ENCODE measurements at places on chromosomes 1 and 21. TPM values are rescaled to one million over a fixed set of nuclear protein-coding genes. Genes with fewer than 3 reads are reported as not detected.

CAMK1G gene
- not detected for total RNA-seq

FCRL6 gene
- not detected for total RNA-seq

OTUD7B gene
- 12.8 TPM for total RNA-seq

DNAJB4 gene
- 53.3 TPM for total RNA-seq

TNFRSF1B gene
- total RNA-seq, result 3.7 TPM

RPTN gene
- total RNA-seq, result not detected

INKA2 gene
- total RNA-seq, result 0.91 TPM

FAF1 gene
- total RNA-seq, result 196 TPM

TEX50 gene
- total RNA-seq, result not detected

TMEM81 gene
- 0.45 TPM for total RNA-seq

TNFRSF9 gene
- 42.9 TPM for total RNA-seq

RPRD2 gene
- total RNA-seq, result 9.2 TPM

FCAMR gene
- total RNA-seq, result not detected

C4BPA gene
- total RNA-seq, result not detected

ZNF436 gene
- total RNA-seq, result 9.4 TPM

PLXNA2 gene
- total RNA-seq, result 3.3 TPM

All from Daoy (cell line).